Hematopoietic multipotent progenitor cell (in vitro differentiated cells): ENCODE measurements at places on chromosomes 4 and X. TPM values are rescaled to one million over a fixed set of nuclear protein-coding genes. Genes with fewer than 3 reads are reported as not detected.

The SLAIN2 gene
- 17.5 TPM for total RNA-seq

The HAND2 gene
- total RNA-seq = not detected

The DCAF4L1 gene
- under 0.01 TPM for total RNA-seq

The L1CAM gene
- total RNA-seq = under 0.01 TPM

The CPZ gene
- total RNA-seq = not detected

The GRIA3 gene
- total RNA-seq = not detected

The RNF128 gene
- not detected for total RNA-seq

The ANKRD50 gene
- total RNA-seq = 14.3 TPM

The VCX3B gene
- total RNA-seq = not detected

- no peak for DNase-seq
Observed at GRCh38 chr4:31351695-31352094, 631.5 kb downstream of the PCDH7 start.

GRCh38 chr4:71771613-71772012 lies 12.3 kb downstream of the GC start:
- no peak for DNase-seq

GRCh38 chr4:121551271-121551670 lies 145.5 kb downstream of the ANXA5 start:
- DNase-seq = no peak

DNA sequence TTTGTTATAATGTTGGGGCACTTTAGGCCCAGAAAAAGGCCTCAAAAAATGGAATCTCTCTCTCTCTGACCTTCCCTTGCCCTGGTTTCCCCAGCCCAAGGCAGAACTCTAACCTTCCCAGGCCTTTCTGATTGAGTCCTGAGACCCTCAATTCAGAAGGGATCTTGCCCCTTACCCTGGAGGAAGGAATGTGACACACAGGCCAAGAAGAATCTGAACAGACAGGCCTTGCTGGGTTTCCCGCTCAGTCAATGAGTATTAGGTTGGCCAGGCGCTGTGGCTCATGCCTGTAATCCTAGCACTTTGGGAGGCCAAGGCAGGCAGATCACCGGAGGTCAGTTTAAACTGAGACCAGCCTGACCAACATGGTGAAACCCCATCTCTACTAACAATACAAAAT lies 27.6 kb downstream of the ELOVL6 start:
- DNase-seq = no peak

DNA sequence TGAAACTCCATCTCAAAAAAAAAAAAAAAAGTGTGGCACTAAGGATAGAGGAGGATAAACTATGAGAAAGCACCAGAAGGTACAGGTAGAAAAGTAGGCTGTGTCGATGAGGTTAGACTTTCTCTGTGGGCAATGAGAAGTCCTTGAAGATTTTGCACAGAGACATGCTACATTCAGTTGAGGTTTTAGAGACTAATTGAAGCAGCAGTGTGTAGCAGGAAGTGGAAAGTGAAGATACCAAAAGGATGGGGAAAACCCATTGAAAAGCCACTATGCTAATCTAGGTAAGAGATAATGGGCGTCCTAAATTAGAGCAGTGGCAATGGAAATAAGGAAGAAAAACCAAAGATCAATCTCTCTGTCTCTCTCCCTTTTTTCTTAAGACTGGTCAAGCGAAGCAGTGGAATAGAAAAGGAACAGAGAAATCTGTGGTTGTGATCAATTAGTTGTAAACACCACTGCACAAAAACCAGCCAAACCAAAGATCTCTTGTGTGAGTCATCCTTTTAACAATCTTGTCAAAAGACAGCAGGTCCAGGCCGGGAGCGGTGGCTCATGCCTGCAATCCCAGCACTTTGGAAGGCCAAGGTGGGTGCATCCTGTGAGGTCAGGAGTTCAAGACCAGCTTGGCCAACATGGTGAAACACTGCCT lies 3.5 kb downstream of the SPINK2 start:
- no peak for DNase-seq

GRCh38 chr4:41362621-41363383 lies 106.1 kb downstream of the UCHL1 start:
- DNase-seq = no peak

DNA sequence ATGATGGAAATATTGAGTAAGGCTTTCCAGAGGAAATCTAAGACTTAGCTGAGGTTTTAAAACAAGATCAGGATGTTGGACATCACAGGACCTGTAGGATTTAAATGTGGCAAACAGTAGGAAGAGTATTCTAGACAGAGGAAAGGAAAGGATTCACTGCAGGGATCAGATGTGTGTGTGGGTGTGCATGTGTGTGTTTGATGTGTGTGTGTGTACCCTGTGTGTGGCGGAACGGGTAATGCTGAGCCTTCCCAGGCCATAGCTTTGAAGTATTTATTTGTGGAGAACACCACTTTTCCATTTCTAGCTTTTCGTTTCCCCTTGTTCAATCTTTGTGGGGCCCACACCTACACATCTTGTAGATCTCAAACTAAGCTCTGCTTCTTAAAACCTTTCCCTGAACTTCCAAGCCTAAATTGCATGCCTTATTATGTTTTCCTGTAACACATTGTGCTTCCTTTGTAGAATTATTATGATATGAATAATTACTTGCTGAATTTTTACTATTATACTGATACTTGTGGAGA lies 6.9 kb downstream of the GUCY1A1 start:
- DNase-seq = no peak

- DNase-seq = no peak
Observed at GRCh38 chr4:141047228-141047884, 85.9 kb downstream of the RNF150 start.

DNA sequence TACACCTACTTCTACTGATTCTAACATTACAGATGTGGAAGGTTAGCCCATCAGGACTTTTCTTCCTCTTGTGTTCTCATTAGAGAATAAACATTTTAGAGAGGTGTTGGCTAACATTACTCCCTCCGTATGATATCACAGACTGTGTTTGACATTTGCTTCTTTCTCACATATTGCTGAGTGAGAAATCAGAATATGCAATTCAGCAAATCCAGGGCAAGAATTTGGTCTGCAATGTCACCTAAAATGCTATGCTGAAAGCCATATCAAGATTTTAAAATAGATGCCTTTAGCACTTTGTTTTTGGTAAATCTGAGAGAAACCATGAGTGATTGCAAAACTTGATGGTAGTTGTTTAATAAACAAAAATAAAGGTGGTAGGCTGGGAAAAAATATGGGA lies 319.1 kb downstream of the C4orf33 start:
- DNase-seq = no peak

- DNase-seq = no peak
Observed at GRCh38 chrX:16002185-16002584, 121.2 kb upstream of the GRPR start.

- no peak for DNase-seq
Observed at GRCh38 chr4:39655876-39656275, 17.2 kb upstream of the SMIM14 start.

- DNase-seq = no peak
Observed at GRCh38 chrX:341541-342101, 23.0 kb upstream of the GTPBP6 start.

DNA sequence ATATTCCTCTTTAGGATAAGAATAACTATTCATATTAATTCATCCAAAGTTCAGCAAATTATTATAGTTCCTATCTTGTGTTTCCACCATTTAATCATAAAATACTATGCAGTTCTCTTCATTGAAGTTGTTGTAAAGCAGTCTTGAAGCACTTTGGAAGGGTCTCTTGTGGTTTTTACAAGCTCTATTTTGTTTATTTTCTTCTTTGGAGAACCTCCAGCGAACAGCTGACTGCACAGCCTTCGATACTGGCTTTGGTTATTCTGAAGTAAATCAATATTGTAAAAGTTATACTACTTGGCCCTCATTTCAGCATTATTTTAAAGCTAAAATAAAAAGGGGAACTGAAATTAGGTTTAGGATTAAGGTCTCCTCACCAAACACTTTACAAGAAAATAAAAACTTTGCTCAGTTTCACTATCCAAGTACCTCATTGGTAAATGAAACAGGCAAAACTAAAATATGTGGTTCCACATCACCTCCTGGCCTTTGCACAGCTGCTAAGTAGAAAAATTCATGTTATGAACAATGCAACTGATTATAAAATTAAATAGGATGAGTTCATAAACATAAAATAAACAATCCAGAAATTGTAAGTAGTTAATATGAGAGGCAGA lies 1629.2 kb upstream of the ADGRL3 start:
- no peak for DNase-seq

DNA sequence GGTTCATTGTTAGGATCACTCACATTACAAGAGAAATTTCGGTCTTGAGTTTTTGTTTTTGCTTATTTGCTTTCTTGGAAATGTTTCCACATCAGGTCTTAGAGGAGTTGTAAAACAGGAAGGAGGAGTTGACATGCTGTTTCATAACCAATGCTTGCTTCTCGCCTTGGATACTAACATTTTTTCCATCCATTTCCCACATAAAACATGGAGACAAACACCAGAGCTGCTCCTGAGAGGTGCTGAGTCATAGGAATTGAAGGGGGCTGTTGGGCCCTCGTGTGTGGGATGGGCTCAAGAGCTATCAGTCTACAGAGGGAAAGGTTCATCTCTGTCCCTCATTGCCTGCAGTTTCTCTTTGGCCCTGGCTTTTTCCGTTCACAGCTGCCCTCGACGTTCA lies 29.9 kb downstream of the TBL1X start:
- no peak for DNase-seq

DNA sequence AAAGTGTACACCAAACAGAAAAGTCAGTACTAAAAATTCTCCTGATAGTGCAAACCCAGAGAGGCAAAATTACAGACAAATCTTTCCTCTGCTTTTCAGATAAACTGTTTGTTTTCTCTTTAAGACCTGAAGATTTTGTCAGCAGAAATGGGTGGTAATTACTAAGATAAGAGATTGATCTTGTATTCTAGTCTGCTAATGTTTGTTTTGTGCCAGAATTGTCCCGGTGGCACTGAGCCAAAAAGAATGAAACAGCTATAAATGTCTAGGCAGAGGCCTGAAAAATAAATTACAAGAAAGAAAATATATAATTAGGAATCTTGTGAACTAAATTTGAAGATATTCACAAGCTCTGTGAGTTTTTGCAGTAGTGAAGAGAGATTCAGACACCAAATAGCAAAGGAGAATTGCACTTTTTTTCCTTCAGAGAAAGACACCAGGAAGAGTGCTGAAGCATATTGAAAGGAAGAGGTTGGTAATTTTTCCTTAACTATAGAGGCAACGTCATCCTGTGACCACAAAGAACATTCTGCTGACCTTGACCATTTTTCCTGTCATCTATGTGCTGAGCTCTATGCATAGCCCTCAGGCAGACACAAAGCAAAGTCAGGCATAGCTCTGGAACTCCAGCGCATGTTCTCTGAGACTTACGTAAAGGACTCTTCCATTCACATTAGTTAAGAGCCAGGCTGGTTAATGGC lies 314.5 kb upstream of the RASGEF1B start:
- peak; percentile 59 for DNase-seq

DNA sequence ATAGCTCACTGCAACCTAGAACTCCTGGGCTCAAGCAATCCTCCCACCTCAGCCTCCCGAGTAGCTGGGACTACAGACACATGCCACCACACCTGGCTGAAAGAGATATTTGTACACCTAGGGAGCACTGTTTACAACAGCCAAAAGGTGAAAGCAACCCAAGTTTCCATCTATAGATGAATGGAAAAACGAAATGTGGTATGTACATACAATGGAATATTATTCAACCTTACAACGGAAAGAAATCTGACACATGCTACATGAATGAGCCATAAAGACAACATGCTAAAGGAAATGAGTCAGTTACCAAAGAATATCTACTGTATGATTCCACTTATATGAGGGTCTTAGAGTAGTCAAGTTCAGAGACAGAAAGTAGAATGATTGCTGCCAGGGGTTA lies 52.2 kb downstream of the ABCG2 start:
- DNase-seq = no peak

- DNase-seq = no peak
Observed at GRCh38 chr4:38914854-38915253, 47.2 kb downstream of the FAM114A1 start.
